ENCODE measurements at places on chromosomes 5 and 9. TPM values are rescaled to one million over a fixed set of nuclear protein-coding genes. Genes with fewer than 3 reads are reported as not detected.

Gene LCN1
- not detected for total RNA-seq

DNA sequence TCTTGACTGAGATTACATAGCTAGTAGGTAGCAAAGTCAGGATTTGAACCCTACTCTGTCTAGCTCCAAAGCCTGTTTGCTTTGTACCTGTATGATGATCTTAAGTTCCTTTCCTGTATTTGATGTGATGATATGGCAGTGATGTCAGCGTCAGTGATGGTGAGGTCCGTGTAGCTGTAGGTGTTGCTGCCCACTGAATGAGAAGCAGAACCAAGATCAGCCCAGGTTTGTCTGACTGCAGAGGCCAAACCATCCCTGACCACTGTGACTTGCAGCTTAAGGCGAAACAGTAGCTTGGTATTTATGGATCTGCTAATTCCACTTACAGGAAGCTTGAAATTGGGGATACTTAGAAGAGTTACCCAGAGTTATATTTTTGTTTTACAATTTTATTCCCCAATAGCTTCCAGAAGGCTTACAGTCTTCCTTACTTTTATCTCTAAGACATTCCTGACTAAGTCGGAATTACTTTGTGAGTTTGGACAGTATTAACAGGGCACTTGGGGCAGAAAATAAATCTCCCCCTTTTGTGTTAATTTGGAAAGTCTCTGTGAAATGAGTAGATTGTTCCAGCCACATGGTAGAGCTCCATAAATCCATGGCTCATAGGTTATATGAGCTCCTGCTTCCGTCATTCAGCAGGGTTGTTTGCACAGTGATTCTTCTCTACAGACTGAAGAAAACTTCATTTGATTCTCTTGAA, 273.4 kb downstream of the NR3C1 start:
- no peak overlapping the region for H3K27ac ChIP-seq
- no peak overlapping the region for H3K4me3 ChIP-seq

DNA sequence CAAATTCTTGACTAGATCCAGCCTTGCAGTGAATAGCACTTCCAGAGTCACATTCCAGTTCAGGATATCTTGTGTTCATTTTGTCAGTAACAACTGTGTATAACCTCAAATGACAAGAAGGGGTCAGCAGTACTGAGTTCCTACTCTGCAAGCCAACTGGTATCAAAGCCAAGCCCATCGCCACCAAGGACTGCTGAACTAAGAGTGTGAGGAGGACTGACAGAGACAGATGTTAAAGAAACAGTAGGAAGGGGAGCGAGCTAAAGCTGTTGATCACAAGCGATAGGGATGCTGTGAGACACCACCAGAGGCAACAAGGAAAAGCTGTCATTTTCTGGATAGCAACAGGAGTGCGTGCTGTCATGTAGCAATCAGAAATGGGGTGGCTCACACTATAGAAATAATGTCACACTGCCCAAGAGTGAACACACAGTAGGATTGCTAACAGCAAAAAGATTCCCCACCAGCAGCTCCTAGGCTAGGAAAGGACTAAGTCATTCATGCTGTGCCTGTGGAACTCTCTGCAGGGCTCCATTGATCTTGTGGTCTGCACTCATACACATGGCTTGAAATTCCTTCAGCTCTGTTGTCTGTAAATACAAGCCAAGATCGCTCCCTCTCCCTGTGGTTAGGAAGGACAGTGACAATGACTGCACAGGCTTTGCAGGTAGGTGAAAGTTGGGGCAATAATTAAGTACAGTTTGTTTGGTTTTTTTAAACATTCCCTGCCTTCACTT, 658.6 kb downstream of the NR2F1-AS1 start:
- H3K27ac ChIP-seq = no peak overlapping the region
- H3K36me3 ChIP-seq = no peaks in the 10 kb centered on the region
- H3K27me3 ChIP-seq = no peaks in the 10 kb centered on the region
- H3K4me3 ChIP-seq = no peak overlapping the region

Gene IRX2
- total RNA-seq = 56.4 TPM

Gene RBM27
- 17.7 TPM for total RNA-seq

GRCh38 chr9:116843863-116844620, 156.9 kb downstream of the TRIM32 start:
- no peak for DNase-seq
- H3K4me3 ChIP-seq = no peak overlapping the region
- no peaks in the 10 kb centered on the region for H3K36me3 ChIP-seq
- no peaks in the 10 kb centered on the region for H3K27me3 ChIP-seq

- no peak for DNase-seq
These were observed 111.1 kb downstream of the VAV2 start for GRCh38 chr9:133880851-133881661.

DNA sequence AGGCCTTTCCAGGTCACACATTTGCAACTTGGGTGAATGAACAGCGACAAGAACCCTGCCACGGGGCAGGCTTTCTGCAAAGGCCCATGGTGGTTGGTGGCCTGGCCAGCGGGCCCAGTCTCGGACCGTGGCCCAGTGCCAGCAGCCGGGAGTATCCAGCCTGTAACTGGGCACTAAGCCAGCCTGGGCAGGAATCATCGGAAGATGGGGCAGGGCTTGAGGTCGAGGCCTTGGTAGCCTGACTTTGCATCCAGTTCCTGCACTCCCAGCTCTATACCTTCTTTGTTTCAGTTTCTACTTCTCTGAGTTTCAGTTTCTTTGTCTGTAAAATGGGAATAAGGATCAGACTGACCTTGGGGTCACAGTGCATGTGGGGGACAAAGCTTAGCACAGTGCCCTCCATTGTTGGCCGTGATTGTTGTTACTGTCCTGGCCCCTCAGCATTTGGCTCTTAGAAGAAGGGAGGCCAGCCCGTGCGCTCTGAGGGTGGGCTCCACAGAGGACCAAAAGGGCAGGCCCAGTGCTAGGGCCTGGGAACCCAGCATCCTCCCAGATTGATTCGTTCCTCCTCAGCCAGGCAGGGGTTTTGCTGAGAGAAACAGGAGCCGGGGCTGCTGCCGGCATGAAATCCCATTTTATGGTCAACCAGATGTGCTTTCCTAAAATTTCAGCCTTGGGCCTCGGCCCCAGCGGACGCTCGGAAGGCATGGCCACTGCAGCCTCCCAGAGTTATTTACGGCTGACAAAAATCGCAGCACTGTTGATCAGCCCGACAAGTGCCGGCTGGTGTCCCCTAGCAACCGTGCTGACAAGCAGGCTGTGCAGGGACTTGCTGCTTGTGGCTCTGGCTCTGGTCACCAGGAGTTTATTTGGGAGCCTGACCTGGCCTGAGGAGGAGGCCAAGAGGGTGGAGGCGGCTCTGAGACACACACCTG, 43.6 kb downstream of the JADE2 start:
- peak overlapping the region; percentile 58 for H3K27ac ChIP-seq
- no peaks in the 10 kb centered on the region for H3K27me3 ChIP-seq
- peak; percentile 83 for DNase-seq
- peaks cover 100% of the 10 kb centered on the region for H3K36me3 ChIP-seq
- H3K4me1 ChIP-seq = peaks cover 34% of the 10 kb centered on the region

Gene CEP72
- total RNA-seq = 13.2 TPM

Gene FOXD4L5
- total RNA-seq = 0.41 TPM

Gene OR13C3
- not detected for total RNA-seq

- H3K4me3 ChIP-seq = no peak overlapping the region
- no peak for DNase-seq
- no peaks in the 10 kb centered on the region for H3K4me1 ChIP-seq
- no peak overlapping the region for H3K27ac ChIP-seq
- H3K36me3 ChIP-seq = no peaks in the 10 kb centered on the region
- H3K27me3 ChIP-seq = no peaks in the 10 kb centered on the region
These were observed 5.5 kb downstream of the GDF9 start for GRCh38 chr5:132860742-132861141.

DNA sequence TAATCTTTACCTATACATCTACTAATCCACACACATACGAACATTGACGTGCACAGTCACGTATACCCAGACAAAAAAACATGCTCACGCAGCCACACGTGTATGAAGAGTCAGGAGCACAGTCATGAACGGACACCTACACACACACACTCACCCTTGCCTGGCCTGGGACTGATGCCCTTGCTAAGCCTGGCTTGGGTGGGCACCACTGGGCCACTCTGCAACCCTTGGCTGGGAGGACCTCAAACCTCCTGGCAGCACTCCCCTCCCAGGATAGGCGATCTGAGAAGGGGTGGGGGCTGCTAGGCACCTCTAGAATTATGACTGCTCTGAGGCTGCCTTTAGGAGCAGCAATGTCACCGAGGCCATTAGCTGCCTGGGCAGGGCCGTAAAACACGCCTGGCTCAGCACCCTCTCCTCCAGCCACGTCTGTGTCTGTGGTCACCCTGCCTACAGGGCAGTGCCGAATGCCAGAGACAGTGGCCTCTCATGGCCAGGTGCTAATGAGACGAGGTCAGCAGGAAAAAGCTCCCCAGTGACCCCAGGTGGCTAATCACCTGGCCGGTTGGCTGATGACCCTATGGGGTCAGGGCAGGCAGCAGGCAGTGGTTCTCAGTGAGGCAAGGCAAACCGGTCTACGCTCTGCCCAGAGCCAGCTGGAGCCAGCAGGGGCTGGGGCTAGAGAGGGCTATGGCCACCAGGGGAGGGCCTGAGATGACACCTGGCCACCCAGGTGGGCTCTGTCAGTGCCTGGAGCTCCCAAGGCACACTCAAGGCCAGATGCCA, 33.7 kb upstream of the MVB12B start:
- H3K4me3 ChIP-seq = no peak overlapping the region
- H3K36me3 ChIP-seq = no peaks in the 10 kb centered on the region
- H3K27me3 ChIP-seq = no peaks in the 10 kb centered on the region
- no peak overlapping the region for H3K27ac ChIP-seq

- H3K4me1 ChIP-seq = no peaks in the 10 kb centered on the region
- H3K4me3 ChIP-seq = no peak overlapping the region
- H3K27ac ChIP-seq = no peak overlapping the region
- H3K36me3 ChIP-seq = no peaks in the 10 kb centered on the region
- DNase-seq = no peak
- H3K27me3 ChIP-seq = no peaks in the 10 kb centered on the region
These were observed 25.7 kb upstream of the FBXL7 start for GRCh38 chr5:15474143-15474719.

Gene EQTN
- not detected for total RNA-seq
